ENCODE measurements at places on chromosomes 2 and 18.
A peak's percentile ranks its signal among the peaks of the same experiment; 100 is the strongest.

- no peak for DNase-seq
These were observed 105.1 kb upstream of the RGPD4 start for GRCh38 chr2:107721586-107721985.

GRCh38 chr2:103484906-103485305, 723.1 kb downstream of the TMEM182 start:
- no peak for DNase-seq

- DNase-seq = no peak
These were observed 980 bp upstream of the PDE6D start for GRCh38 chr2:231781798-231782726.

DNA sequence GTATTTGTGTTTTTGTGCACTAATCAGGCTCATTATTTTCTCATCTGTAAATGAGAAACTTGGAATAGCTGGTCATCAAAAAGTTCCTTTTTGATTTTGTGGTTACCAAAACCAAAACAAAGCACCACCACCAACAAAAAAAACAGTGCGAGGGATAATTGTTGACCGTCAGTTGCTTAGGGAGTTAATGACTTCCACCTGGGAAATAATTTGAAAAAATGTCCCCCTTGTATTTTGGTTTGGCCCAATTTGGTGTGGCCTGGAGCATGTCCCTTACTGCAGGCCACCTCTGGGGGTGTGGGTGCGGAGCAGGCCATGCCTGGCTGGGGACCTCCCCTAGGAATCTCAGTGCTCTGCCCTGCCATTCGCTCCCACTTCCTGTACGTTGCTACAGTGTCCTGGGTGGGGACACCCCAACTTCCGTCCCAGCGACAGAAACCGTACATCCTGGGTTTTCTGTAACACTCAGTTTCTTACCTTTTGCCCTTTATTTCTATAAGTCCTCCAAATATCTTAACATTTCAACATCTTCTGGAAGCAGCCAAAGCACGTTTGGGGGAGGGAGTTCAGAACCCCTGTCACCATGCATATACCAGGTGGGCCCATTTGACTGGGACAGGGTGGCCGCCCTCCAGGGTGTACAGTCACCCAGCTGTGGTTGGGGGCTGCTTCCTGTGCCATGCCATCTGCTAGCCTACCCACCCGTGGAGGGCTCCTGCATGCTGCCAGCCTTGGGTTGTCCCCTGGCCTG, 31.3 kb downstream of the NCK2 start:
- no peak for DNase-seq

DNA sequence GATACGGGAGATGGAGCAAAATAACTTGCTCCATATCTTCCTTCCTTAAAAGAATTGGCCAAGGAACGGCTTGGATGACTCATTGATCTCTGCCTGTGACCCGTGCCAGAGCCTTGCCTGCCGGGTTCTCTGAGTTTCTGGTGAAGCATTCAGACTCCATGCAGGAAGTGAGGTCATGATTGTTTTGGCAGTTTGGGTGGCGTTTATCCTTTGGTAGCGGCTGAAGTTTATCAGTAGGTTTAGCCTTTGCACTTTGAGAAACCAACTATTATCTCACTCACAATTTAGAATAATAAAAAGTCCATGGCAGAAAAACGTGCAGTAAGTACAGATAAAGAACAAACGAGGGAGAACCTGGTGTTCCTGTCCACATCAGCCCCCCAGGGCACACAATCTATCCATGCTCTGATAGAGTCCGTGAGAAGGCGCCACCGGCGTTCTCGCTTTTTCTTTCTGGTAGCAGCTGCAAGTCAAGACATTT, 15.0 kb upstream of the CTAGE1 start:
- no peak for DNase-seq

DNA sequence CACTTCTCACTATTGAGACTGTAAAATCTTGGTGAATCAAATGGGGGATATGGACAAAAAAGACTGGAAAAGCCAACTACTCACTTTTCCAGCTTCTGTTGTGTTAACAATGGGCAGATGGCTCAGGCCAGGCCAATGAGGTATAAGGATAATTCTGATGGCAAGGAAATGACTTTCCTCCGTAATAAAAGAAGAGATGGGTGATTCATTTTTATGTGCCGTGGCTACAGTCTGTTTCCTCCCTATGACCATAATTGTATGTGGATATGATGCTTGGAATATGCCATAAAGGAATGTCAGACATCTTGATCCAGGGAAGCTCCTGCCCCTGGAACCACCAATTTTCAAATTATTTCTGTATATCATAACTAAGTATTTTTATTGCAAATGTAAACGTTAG, 406.8 kb downstream of the CCDC85A start:
- DNase-seq = no peak

- DNase-seq = peak; percentile 21
These were observed 136.8 kb downstream of the NEDD4L start for GRCh38 chr18:58180738-58181353.

DNA sequence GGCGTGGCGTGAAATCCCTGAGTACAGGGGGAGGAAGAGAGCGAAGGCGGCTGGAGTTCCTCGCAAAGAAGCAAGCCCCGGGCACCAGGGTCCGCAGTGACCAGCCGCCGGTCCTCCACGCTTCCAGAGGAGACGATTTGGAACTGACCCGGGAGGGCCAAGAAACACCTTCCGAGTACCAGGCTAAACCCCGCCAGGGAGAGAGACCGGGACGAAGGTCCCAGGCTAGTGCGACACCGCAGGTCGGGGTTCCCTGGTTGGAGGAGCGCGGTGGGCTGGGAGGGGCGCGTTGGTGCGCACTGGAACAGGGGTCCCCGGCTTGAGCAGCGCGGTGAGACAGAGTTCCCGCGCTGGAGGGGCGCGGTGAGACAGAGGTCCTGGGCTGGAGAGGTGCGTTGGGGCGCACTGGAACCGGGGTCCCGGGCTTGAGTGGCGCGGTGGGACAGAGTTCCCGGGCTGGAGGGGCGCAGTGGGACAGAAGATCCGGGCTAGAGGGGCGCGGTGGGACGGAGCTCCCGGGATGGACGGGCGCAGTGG, 901 bp downstream of the WDFY1 start:
- DNase-seq = no peak

DNA sequence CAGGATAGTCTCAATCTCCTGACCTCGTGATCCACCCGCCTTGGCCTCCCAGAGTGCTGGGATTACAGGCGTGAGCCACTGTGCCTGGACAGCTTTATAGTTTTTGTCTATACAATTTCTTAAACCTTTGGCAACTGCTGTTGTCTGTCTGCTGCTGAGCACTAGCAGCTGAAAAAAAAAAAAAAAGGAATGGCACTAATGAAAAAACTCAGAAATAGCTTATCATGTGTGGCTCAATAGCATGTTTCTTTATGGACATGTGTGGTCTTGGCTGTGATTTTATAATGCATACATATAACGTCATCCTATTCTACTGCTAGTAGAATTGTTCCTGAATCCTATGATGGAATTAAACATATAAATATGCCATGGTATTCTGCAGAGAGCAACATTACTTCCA, 231.2 kb downstream of the TPGS2 start:
- DNase-seq = no peak
